ENCODE measurements at places on chromosomes 2 and 18.

GRCh38 chr2:68857855-68858456, 13.2 kb downstream of the BMP10 start:
- no peak for DNase-seq

DNA sequence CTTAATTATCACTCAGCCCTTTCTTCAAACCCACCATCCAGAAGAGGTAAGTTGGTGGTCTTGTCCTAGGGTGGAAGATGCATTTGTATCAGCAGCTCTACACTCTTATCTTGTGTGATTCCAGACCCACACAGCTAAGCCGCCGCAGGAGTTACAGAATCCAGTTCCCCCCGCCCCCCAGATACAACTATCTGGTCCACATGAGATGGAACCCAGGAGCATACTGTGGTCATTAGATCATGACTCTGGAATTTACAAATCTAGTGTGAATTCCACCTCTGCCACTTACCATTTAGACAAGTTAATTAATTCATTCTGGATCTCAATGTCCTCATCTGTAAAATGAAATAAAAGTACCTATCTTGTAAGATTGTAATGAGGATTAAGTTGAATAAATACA, 486.4 kb downstream of the BCL11A start:
- no peak for DNase-seq

- no peak for DNase-seq
Measured at GRCh38 chr2:240972636-240973521, 25.5 kb upstream of the SNED1 start.

DNA sequence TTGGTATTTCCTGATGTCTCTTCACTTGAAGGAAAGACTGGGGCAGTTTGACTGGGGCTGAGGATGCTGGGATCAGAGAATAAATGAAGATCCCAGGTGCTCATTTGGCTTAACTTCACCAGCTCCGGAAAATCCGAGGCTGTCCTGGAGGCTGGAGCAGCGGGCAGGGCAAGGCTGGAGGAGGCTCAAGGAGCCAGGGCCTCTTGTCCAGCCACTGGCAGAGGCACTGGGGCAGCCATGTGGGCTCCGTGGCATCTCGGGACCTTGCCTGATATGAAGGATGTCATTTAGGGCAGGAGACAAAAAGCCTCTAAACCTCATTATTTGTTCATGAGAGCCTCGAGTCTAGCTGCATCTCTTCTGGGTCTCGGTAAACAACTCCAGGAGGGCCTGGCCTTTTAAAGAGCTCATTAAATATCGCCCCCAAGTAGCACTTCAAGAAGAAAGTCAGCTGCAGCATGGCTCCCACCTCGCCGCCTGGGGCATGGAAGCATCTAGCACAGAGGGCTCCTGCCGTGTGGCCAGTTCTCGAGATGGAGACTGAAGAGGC, 13.5 kb upstream of the GPR55 start:
- no peak for DNase-seq

GRCh38 chr2:63050334-63051041, at the start of gene OTX1:
TSS of gene OTX1 (plus strand) at chr2:63050830. CDS start at chr2:63052991, 2,161 bp downstream.
- DNase-seq: peak; percentile 75

DNA sequence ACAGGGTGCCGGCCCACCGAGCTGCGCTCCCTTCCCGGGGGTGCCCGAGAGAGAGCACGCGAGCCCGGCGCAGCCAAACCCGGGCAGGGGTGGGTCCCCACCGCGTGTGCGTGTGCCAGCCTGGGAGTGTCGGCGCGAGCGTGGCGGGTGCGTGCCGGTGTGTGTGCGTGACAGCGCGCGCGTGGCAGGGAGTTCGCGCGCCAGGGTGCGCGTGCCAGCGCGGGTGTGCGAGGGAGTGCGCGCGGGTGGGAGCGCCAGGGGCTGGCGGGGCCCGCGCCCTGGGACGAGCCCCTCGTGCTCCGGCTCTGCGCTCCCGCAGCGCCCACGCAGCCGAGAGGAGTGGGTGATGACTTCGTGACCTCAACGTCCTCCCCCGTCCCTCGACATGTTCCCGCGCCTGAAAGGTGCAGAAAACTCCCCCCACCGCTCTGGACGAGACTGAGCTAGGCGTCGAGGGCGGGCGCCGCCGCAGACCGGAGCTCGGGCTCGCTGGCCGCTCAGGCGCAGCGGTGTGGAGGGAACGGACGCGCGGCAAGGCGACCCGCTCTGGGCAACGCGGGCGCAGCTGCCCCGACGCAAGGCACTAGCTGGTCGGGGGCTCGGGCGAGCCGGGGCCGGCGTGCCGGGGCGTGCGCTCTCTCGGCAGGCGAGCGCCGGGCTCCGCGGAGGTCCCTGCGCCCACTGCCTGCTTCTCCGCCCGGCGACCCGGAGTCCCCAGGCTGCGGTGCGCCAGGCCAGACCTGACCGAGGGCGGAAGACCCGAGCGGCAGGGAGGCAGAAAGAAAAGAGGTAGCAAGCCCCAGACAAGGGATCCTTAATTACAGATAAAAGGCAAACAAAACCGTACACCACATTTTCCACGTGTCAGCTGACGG, 582.8 kb downstream of the ZEB2 start:
- DNase-seq: no peak

DNA sequence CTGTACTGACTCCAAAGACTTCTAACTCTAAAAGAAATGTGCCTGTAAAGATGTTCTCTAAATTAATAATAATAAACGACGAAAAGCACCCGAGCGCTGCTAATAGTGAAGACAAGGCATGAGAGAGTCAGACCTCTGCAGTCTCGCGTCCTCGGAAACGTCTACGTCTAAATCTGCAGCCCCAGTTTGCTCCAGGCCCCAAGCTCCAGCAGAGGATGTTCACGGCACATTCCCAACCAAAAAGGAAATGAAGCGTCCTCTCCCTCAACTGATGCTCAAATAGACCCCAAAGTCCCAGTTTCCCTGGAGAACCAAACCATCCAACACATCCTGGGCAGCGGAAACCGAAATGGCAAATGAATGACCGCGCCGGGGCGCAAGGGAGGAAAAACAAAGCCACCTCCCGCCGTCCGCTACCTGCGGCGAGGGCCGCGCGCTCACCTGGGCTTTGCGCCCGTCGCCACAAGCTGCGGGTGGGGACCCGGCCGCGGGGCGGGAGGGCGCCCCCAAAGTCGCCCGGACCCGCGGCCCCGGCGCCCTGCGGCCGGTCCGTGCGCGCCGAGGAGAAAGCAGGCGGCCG, 47.1 kb upstream of the CCDC150 start:
- no peak for DNase-seq

DNA sequence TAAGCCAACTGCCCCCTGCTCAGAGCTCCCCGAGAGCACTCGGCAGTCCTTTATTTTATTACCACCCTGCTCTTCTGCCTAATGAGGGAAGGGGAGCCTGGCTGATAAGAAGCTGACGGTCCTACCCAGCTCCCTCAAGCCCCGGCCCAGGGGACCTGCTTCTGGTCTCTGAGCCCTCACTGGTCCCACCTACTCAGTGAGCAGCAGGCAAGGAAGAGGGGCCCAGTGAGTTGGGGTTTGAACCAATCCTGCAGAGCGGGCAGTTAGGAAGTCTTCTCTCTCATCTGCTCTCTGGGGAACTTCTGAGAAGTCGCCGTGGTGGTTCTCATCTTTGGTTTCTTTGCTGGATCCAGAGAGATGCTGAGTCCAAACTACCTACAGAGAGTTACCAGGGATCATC, 218.9 kb downstream of the NDUFA10 start:
- no peak for DNase-seq

DNA sequence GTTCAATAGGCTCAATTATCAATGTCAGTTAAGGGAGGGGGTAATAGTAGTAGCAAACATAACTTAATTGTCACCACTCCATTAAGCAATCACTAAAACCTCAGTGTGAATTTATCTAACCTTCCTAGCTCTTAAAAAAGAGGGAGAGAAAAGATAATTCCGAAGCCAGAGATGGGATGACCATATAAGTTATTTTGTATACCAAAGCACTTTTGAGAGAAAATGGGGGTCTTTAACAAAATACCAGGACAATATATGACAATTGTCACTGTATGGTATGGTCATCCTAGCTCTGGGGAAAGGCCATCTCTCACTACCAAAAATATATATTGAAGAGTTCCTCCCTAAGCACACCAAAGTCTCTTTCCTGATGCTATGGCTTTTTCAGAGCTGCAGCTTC, 55.1 kb downstream of the SPHKAP start:
- DNase-seq: no peak

GRCh38 chr2:206435742-206436141, 7.6 kb upstream of the ADAM23 start:
- no peak for DNase-seq

GRCh38 chr2:48283586-48284269, 246.2 kb upstream of the STON1 start:
- DNase-seq: no peak

- DNase-seq: no peak
Measured at GRCh38 chr2:41764919-41765318, 282.9 kb upstream of the PKDCC start.

GRCh38 chr2:23655934-23656596, 270.9 kb downstream of the ATAD2B start:
- no peak for DNase-seq

- no peak for DNase-seq
Measured at GRCh38 chr2:206482633-206483032, 39.3 kb downstream of the ADAM23 start.

GRCh38 chr2:24352664-24353063, 7.7 kb downstream of the ITSN2 start:
- no peak for DNase-seq

DNA sequence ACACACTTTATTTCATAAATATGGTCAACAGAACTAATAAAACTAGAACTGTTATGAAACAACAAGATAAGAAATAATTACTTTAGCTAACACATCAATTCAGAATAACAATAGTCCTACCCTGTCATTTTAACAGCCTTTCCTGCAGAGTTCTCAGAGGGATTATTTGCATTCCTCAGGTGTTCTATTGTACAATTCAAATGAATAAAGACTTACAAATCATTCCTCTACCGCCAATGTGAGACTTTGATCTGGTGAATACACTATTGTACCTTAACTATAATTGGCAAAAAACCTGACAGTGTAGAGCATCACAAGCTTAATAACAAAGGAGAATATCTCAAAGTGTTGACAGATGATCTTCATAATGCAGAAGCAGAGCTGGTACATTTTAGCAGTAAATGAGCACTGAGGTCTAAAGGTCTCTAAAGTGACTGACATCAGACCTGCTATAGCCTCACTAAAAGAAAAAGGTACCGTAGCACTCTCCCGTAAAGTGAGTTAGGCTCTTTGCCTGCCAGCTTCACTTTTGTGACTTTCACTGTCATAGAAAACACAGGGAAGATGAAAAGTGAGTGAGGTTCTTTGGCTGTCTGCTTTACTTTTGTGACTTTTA, 118.8 kb upstream of the SP3 start:
- no peak for DNase-seq

Measured in GDM1 (cell line).